Left renal pelvis (tissue), 4 donors: ENCODE measurements at places on chromosomes 5 and 9. TPM values are rescaled to one million over a fixed set of nuclear protein-coding genes. Genes with fewer than 3 reads are reported as not detected.

DNA sequence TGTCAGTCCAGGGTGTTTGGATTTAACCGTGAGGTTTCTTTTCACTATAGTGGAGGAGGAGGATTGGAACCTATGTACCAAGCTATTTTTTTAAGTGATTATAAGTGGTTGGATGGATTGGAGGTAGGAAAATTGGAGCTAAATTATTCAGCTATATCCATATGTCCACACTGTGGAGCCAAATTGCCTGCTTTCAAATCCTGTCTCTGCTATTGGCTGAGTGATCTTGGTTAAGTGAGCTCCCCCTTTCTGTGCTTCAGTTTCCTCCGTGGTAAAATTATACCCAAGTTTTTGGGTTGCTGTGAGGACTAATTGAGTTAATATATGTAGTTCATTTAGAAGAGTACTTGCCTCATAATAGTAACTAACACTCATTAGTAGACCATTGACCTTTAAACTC, 2.5 kb downstream of the CENPP start:
- no peak for DNase-seq

DNA sequence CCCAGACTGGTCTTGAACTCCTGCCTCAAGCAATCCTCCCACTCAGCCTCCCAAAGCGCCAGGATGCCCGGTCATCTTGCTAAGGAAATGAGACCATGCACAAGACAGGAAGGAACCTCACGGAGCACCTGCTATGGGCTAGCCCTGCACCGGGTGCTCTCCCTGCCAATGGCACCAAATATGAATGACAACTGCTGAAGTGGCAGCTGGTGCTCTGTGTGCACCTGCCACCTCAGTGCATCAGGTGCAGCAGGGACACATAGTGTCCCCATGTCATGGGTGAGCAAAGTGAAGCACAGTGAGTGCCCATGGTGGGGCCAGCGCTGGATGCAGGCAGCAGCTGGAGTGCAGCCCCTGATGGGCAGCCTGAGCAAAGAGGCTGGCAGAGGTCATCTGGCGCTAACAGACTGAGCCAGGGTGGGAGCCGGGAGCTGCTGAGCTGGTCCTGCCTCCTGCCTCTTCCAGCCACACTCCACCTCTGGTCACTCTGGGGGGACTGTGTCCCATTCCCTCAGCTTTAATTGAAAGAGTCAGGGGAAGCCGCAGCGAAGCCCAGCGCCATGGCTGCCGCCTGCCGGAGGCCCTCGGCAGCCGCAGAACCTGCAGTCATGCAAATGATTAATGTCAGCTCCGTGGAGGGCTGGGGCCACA, 46.4 kb downstream of the BARX1 start:
- no peak for DNase-seq

The SLC12A7 gene
- 41.4 TPM for polyA plus RNA-seq

DNA sequence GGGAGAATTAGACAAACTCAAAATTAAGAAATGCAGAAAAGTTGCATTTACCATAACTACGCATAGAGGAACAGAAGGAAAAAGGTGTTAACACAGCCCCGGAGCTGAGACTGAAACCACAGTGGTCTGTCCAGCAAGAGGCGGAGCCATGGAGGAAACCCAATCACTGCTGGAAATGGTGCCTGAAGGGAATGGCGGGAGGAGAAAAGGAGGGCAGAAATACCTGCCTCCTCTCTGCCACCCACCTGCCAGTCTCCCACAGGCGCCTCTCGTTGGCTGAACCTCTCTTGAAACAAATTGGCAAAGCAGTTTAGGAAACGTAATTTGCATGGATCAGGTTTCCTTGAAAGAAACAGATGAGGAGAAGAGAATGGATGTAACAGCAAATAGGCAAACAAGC, 9.7 kb upstream of the PRKACG start:
- DNase-seq: no peak
